ENCODE measurements at places on chromosomes 7 and 10.

DNA sequence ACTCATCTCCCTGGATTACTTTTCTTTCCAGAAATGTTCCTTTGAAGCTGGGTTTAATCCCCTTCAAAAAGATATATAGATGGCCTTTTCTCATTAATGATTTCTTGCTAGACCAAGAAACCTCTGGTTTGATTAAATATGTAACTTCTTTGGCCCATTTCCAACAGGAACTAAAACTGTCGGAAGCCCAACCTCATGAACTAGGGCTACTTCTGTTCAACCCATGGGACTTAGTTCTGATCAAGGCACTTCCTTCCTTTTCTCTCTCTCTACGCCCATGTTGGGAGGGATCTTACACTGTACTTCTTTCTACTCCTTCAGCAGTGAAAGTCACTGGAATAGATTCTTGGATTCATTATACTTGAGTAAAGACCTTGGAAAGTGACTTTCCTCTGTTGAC lies 83.6 kb downstream of the TMEM106B start:
- no peak for DNase-seq

DNA sequence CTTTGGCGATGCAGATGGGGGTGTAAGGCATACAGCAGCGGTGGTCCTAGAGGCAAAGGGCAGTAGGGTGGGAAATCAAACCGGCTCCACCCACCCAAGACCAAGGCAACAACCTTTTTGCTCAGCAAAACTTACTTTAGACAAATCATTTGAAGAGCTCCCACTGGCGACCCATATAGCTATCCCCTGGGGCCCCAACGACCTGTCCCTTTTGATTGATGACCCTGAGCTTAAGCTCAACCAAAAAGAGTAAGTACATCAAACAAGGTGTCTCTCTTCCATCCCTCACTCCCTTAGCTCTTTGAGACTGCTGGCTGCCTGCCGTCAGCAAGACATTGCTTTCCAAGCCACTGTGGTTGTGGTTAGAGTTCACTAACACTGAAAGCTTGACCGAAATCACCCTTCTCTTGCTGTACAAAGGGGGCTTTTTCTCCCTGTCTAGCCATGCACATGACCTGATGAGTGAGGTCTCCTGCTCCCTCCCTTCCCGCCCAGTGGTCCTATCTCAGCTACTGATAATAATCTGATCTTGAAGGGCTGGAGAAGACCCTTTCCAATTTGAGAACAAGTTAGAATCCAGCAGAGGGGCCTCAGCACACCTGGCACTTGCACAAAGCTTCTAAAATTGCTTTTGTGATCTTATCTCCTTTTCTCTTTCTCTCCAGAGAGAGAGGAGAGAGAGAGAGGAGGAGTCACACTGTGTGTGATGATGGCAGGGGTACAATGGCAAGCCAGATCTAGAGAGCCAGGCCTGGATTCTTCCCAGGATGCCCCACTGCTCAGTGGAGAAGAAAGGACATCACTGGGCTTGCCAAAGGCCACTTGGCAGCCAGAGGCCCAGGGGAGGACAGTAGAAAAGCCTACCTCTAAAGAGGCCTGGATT lies 42.2 kb downstream of the XPNPEP1 start:
- no peak for DNase-seq

- no peak for DNase-seq
These were observed 39.7 kb upstream of the SAMD8 start for GRCh38 chr10:75071756-75072155.

GRCh38 chr7:128120976-128121490 lies 89.8 kb upstream of the LRRC4 start:
- DNase-seq, result no peak
